Regular cardiac myocyte (primary cell): ENCODE measurements at places on chromosomes 3 and 15. TPM values are rescaled to one million over a fixed set of nuclear protein-coding genes. Genes with fewer than 3 reads are reported as not detected.

Gene GOLGA8J
- total RNA-seq: 0.28 TPM in 1 of 2 replicates, not detected in the other

Gene LAMB2
- 360 and 613 TPM in 2 replicates for total RNA-seq

Gene CYP1A2
- not detected in 2 replicates for total RNA-seq

Gene CMC1
- total RNA-seq: 2.5 and 5.4 TPM in 2 replicates

Gene GOLGA8S
- 0.19 TPM in 1 of 2 replicates, not detected in the other for total RNA-seq
